ENCODE measurements at places on chromosomes 1 and 21. TPM values are rescaled to one million over a fixed set of nuclear protein-coding genes. Genes with fewer than 3 reads are reported as not detected.

LCE2C gene
- total RNA-seq = not detected

MPZ gene
- 2.6 TPM for total RNA-seq

- H3K27me3 ChIP-seq = peaks cover 1% of the 10 kb centered on the region
- no peaks in the 10 kb centered on the region for H3K36me3 ChIP-seq
- H3K4me3 ChIP-seq = no peak overlapping the region
- H3K27ac ChIP-seq = no peak overlapping the region
- DNase-seq = no peak
These were observed 28.2 kb downstream of the UBE2U start for GRCh38 chr1:64231654-64232053.

DNA sequence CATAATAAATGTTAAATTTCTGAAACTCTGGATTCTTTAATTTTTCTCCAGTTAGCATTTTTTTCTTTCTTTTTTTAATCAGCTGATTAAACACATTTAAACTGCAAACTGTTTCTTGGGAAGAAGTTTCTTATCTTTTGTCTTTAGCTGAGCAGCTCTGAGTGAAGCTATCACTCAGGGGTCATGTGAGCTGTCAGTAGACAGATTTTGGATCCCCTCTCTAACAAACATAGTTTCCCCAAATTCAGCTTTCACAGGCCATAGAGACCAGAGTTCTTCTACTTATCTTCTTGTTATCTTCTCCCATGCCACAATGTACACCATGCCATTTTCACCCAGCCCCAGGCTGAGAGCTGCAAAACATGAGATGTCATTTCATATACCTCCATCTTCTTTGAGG, 148.9 kb downstream of the CDC42BPA start:
- no peak overlapping the region for H3K27ac ChIP-seq
- H3K27me3 ChIP-seq = peaks cover 2% of the 10 kb centered on the region
- no peak overlapping the region for H3K4me3 ChIP-seq
- no peaks in the 10 kb centered on the region for H3K36me3 ChIP-seq
- no peak for DNase-seq
- no peaks in the 10 kb centered on the region for H3K4me1 ChIP-seq
